NCI-H146 (cell line): ENCODE measurements at places on chromosomes 2 and 18.
A peak's percentile ranks its signal among the peaks of the same experiment; 100 is the strongest.

GRCh38 chr18:69784815-69785214, 162.9 kb downstream of the CD226 start:
- DNase-seq, result no peak

DNA sequence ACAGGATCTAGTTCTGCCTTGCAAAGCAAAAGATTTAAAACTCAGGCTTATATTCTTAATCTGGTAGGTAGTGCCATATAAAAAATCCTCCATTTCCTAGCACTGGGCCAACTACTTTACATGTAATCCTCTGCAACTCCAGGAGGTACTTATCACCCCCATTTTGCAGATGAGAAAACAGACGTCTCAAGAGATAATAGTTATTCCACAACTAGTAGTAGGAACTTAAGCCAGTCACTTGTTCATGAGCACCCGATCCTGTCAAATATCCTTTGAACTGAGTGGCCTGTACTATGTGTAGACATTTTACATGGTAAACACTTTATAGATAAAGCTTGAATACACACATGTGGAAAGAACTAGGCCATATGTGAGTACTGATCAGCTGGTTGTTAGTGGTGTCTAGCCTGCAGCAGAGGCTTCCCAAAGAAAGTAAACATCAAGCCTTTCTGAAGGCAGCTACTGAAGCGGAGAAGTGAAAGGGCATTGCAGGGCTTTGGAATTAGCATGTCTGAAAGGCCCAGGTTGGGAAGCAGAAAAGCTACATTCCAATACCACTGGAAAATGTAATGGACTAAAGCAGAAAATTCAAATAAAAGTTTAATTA, 48.0 kb downstream of the NAB1 start:
- no peak for DNase-seq

DNA sequence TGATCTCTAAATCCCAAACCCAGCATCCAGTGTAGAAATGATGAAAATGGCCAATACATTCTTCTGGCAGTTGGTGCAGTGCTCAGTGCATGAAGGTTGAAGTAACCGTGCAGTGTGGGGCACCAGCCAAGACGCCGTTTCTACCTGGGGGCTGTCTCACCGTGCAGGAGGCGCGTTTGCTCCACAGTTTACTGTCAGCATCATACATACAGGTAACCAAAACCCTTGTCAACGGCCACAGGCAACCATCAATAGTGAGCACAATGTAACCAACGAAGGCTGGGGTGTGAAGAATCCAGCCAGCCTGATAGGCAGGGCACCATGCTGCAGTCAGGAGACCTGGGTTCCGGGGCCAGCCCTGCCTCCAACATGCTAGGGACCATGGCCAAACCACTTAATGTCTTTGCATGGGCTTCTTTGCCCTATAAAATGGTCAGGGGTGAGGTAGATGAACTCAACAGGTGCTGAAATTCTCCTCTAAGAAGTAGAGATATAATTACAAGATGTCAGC, 127.5 kb upstream of the ID2 start:
- DNase-seq, result no peak

GRCh38 chr2:133400411-133400810, 167.9 kb downstream of the NCKAP5 start:
- DNase-seq, result no peak

DNA sequence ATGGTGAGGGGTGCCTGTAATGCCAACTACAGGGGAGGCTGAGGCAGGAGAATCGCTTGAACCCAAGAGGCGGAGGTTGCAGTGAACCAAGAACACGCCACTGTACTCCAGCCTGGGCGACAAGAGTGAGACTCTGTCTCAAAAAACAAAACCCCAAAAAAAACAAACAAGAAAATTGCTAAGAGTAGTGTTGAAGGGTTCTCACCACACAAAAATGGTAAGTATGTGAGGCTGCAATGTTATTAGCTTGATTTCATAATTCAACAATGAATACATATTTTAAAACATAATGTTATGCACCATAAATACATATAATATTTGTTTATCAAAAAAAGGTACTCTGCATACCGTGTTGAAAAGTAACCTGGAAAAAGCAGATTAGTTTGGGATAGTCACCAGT, 45.8 kb downstream of the PSMG2 start:
- DNase-seq, result no peak

- DNase-seq, result no peak
Measured at GRCh38 chr2:123546353-123546752, 478.7 kb upstream of the CNTNAP5 start.

- no peak for DNase-seq
Measured at GRCh38 chr18:55220523-55220922, 261.3 kb upstream of the CCDC68 start.

- no peak for DNase-seq
Measured at GRCh38 chr2:202750763-202751427, 116.1 kb downstream of the FAM117B start.

GRCh38 chr2:239721991-239722759, 303.0 kb downstream of the NDUFA10 start:
- no peak for DNase-seq

- DNase-seq, result no peak
Measured at GRCh38 chr2:45577441-45577840, 33.6 kb downstream of the SRBD1 start.

- no peak for DNase-seq
Measured at GRCh38 chr18:79637921-79638909, 41.4 kb upstream of the CTDP1 start.

- DNase-seq, result no peak
Measured at GRCh38 chr2:18500333-18500732, 60.1 kb downstream of the RDH14 start.

GRCh38 chr2:190649035-190649797, at the start of gene NAB1:
Gene NAB1, plus strand, starts transcription at chr2:190649083. Its CDS starts 10,094 bp downstream, at chr2:190659177.
- peak; percentile 57 for DNase-seq

DNA sequence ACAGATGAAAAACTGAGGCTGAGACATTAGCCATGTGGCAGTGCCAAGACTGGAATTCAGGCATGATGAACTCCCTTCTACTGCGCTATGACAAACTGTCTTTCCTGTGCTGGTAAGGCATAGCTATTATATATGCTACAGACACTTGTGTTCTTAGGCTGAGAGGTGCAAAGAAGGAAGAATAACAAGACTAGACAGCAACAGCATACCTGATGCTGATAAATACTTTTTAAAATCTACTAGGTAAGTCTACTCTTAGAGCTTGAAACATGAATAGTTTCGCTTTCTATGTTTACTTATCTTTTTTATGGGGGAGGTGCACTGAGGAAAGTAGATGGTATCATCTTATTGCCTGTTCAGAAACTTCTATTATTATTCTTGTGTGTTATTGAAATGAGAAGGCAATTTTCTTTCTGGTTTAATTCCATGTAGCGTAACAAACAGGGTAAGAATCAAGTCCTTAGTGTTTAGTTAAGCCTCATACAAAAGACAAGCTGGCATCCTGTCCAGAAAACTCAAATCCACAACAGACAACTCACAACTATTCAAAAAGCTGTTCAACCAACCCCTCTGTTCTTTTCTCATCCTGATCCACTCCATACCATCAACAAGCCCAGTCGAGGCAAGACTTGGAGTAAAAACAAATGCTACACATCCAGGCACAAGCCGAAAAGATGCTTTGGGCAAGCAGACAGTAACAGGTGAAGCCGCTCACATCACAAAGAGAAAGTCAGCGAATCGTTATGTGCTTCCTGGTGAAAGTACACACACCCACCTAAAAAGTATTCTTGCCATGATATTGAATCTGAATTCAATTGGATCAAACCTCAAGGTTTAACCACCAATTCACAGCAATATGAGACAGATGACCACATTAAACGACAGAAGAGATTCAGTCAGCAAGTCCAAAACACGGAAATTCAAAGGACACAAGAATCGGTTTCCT, 1.5 kb downstream of the TTC32 start:
- peak; percentile 27 for DNase-seq

DNA sequence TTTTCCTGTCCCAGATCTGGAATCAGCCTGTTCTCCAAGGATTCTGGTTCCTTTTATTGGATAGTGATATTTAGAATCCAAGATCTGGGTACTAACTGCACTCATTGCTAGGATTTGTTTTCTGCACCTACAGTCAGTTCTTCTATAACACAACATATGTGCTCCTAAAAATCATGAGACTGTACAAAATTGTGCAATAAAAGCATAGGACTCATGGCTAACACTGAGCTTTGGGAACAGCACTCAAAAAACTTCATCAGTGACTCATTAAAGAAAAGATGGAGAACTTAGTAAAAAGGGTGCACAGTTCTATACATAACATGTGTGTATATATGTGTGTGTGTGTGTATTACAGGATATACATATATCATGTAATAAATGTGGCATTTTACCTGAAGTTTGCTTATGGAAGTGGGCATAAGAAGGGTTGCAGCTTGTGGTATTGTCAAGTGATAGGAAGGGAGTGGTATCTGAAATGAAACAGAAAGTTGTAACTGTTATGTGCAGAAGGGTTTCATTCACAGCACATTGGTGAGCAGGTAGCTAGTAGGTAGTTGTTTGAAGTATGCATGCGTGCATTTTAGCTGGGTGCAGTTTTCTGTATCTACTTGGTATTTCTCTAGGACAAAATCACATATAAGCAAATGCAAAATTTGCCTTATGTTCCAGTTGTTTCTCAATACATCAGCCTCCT, 5.9 kb upstream of the SCYGR2 start:
- DNase-seq, result no peak

GRCh38 chr2:12616456-12617156, 100.1 kb upstream of the TRIB2 start:
- no peak for DNase-seq

DNA sequence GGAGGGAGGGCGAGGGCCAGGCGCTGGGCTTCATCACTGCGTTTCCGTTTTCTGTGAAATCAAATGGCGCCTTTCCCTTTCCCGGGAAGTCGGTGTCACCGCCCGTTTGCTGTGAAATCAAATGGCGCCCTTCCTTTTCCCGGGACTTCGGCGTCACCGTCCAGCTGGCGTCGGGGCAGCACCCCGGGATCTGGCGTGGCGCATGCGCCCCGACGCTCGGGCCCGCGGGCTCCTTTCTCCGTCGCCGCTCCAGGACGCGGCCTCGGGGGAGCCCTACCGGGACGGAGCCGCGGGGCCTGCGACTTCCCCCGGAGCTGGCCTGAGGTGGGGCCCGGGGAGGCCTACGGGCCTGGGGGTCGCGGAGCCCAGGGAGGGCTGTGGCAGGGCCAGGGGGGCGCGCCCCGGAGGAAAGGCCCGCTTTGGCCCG, at the start of gene FAM228A:
FAM228A (plus strand) TSS at position 203 of the 427 bp plus-strand sequence. CDS start 428 bp downstream, outside the sequence.
- no peak for DNase-seq

DNA sequence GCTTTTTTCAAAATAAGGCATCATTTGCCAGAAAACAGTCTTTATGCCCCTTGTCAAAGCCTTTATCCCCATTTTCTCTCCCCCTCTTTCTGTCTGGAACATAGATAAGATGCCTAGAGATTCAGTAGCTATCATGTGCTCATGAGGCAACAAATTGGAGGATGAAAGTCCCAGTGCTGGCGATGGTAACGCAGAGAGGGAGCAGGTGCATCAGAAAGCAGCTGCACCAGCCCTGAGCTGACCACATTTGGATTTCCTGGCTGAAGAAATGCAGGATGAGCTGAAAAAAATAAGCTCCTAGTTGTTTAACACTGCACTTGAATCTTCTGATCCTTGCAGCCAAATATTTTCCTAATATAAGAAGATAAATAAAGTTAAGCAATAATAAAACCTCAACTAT, 48.0 kb downstream of the LOXHD1 start:
- no peak for DNase-seq

GRCh38 chr18:35311496-35311895, 21.5 kb upstream of the ZSCAN30 start:
- DNase-seq, result no peak

DNA sequence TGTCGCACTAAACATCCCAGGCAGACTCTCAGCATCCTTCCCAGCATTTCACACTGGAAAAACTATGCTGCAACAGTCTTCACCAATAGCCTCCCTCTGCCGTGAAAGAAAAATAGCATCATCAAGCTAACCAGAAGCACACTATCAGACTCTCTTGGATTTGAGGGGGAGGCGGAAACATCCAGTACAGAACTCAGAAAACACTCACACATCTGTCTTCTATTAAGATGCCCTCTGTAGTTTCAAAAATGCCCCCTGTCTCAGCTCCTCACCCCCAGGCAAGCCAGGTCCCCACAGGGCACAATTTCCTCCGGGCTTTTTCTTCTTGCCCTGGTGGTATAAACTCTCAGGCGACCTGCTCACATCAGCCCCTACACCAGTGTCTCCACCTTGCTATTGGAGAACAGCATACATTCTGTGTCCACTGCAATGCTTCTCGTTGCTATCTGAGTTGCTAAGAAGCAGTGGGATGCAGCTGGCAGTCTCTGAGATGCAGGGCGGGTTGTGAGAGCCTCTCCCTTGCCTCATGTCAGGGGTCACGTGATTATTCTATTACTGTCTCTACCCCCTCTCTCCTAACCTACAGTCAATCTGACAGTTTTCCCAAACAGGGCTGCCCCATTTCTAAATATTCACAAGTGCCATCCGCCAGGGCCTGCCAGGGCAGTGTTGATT, 189.9 kb downstream of the INO80D start:
- DNase-seq, result no peak

- no peak for DNase-seq
Measured at GRCh38 chr18:11113937-11114336, 35.4 kb downstream of the PIEZO2 start.

- no peak for DNase-seq
Measured at GRCh38 chr18:76363436-76364120, 131.5 kb downstream of the ZNF516 start.

GRCh38 chr2:231576465-231576864, 16.2 kb upstream of the TEX44 start:
- no peak for DNase-seq
